ENCODE measurements at places on chromosomes 12 and 14.
A peak's percentile ranks its signal among the peaks of the same experiment; 100 is the strongest.

GRCh38 chr12:111067498-111067897 is 147.1 kb upstream of the MYL2 start:
- no peak for DNase-seq

GRCh38 chr14:96987086-96987474 is 189.9 kb downstream of the VRK1 start:
- no peak for DNase-seq

- DNase-seq = peak; percentile 53
These were observed 71.2 kb downstream of the RIN3 start for GRCh38 chr14:92584816-92585215.

- no peak for DNase-seq
These were observed 211.2 kb upstream of the LRIG3 start for GRCh38 chr12:59131462-59131861.

- DNase-seq = no peak
These were observed 754 bp downstream of the ATG14 start for GRCh38 chr14:55410876-55411275.

GRCh38 chr14:69886453-69887242 is 7.4 kb downstream of the SMOC1 start:
- DNase-seq = no peak

DNA sequence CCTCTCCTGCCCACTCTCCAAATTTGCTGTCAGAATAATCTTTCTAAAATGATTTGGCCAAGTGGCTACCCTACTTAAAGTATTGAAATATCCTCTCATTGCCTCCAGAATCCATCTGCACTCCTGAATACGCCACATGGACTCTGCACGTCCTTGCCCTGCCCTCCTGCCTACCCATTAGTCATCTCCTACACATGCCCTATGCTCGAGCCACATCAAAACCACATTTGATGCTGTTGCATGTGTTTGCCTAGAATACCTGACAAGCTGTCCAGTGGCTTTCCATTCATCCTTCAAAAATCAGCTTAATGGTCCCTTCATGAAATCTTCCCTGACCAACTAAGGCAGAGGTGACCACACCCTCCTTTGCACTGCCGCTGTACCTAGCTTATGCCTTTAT is 17.0 kb downstream of the VCPKMT start:
- no peak for DNase-seq

- DNase-seq = no peak
These were observed 98.8 kb upstream of the PDE3A start for GRCh38 chr12:20269337-20270067.

GRCh38 chr12:110174373-110174996 is 50.3 kb downstream of the IFT81 start:
- DNase-seq = no peak

DNA sequence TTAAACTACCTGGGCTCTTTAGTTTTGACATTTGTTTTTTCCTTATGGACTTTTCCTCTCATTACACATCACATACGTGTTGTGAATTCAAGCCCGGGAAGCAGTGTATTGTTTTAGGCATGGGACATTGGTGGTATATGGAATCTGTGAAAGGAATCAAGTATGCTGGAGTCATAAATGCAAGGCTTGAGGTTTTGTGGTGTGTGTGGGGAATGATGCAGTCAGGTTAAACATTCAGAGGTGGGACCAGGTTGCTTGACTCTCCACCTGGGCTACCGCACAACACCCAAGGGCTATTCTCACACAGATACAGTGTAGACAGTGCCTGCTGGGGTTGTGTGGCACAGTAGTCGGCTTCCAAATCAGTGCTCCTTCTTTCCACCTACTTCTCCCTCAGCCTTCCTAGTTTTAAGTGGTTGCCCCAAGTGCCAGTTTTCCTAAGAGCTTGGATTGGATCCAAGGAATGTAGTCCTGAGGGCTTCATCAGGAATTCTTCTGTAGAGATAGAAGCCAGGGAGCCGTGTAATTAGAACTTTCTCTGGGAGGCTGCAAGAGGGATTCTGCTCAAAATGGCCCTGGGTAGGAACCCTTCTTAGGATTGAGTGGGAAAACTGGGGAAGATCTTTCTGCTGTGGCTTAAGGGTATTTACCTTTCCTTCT is 243.7 kb downstream of the C12orf75 start:
- no peak for DNase-seq

- no peak for DNase-seq
These were observed 5.4 kb downstream of the TTC7B start for GRCh38 chr14:90810806-90811205.

- no peak for DNase-seq
These were observed 113.3 kb downstream of the SMOC1 start for GRCh38 chr14:69992564-69992963.

DNA sequence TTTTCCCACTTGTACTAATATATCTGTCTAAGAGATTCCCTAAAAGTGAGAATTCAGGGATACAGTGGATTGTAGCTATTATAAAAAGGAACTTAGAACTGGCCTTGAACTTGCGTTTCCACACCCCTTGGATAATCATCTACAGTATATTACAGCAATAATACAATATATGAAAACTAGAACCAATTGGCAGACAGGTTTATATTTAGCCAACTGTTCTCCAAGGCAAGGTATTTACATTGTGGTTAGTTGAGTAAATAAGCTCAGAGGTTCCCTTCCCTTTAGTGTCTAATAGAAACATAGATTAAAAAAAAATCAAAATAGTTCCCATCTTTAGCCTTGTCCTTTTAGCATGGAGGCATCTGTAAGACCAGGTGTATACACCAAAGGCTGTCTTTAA is 42.1 kb downstream of the LIMA1 start:
- DNase-seq = peak; percentile 9

- no peak for DNase-seq
These were observed 220.2 kb downstream of the SLC41A2 start for GRCh38 chr12:104737791-104738301.

- DNase-seq = no peak
These were observed 106.6 kb upstream of the ATP2B1 start for GRCh38 chr12:89815225-89815624.

DNA sequence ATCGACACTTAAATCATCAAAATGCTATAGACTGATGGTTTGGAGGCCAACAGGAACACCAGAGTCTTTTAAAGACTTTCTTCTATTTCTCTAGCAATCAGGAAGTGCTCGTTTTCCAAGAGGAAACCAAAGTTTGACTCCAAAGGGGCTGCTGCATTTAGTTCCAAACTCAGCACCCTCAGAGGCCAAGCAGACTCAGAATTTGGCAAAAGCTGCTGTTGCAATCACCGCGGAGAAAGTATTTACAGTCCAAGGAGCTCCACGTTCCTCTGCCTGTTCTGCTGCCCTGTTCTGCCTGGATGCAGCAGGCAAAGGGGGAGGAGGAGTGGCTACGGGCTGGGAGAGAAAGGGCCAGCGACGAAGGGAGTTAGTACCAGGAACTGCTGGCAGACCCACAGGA is 325.1 kb downstream of the BCL11B start:
- no peak for DNase-seq

DNA sequence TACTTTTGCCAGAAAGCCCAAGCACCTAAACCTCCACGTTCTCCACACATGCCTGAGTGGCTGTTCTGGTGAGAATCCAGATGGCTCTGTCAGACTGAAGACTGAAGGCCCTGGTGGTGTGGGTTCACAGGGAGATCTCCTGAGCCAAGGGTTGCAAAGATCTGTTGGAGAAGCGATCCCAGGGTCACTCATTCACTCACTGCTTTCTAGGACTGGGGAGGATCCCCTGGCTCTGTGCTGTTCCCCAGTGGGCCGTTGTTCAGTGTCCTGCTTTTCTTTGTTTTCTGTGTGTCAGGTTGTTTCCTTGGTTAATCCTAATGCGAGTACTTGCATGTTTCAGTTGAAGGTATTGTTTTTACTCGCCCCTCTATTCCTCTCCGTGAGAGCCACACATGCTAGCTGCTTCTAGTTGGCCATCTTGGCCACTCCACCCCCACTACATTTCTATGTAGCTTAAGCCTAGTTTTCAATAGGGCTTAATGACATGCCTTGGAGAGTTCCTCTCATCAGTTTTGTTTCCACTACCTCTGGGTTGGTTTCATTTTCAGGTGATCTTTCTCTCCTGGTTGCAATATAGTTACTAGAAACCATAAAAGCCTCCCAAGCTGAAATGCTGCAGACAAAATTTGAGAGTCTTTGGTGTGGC is 144.5 kb upstream of the SLC38A2 start:
- no peak for DNase-seq

DNA sequence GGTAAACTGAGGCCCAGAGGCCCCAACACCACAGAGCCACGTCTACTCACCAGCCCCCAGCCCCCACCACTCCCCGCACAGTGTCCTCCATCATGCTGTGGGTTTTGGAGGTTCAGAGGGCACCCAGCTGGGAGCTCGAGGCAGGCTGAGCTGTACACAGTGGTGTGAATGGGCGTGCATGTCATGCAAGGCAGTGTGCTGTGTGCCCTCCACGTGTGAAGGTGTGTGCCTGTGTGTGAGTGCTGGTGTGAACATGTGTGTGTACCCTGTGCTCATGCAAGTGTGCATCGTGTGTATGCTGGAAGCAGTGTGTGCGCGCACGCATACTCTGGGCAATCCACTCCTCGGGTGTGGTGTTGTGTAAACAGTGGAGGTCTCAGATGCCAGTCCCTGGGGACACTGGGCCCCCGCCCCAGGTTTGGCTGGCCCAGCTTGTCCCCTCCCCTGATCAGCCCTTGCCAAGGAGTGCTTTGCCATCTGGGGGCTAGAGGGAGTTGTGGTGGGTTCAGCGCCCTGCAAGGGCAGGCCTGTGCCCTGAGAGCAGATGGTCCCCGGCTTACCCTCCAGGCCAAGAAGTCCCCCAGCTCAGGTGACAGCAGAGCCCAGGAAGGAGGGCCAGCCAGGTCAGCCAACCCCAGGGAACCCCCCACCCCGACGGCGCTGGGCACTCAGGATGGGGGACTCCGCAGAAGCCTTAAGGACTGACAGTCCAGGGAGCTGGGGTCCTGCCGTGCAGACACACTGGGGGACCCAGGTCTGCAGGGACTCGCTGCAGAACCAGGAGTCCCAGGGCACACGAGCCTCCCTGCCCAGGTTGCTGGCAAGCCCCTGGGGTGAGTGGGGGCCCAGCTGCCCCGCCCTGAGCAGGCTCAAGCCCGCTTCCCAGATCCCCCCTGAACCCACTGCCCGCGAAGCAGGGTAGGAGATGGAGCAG is 23.8 kb upstream of the GPR132 start:
- no peak for DNase-seq

- peak; percentile 20 for DNase-seq
These were observed 219.6 kb downstream of the PHETA1 start for GRCh38 chr12:111149299-111149698.

- DNase-seq = peak; percentile 98
These were observed 5.1 kb upstream of the NUMB start for GRCh38 chr14:73463411-73463810.

- DNase-seq = no peak
These were observed 452.8 kb downstream of the AEBP2 start for GRCh38 chr12:19891936-19892591.

DNA sequence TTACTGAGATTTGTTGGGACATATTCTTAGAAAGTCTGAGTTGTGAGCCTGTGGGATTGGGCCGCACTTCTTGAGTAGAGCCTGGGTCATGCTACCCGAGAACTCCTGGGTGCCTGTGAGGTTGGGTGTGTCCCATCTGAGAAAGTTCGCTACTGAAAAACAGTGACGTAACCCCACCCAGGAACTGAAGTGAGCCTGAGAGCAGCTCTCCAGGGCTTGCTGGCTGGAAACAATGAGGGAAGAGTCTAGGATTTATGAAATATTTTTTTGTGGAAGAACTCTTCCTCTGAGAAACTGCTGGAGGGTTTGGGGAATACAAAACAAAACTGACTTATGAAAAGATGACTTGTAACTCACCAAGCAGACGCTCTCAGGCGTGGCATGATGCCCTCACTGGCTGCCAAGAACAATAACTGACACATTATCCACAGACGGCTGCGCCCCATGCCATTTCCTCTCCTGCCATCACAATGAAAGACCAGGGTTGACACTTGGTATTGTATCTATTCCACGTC is 69.2 kb downstream of the RASSF3 start:
- peak; percentile 57 for DNase-seq

- no peak for DNase-seq
These were observed 108.5 kb upstream of the MYL2 start for GRCh38 chr12:111028830-111029229.

DNA sequence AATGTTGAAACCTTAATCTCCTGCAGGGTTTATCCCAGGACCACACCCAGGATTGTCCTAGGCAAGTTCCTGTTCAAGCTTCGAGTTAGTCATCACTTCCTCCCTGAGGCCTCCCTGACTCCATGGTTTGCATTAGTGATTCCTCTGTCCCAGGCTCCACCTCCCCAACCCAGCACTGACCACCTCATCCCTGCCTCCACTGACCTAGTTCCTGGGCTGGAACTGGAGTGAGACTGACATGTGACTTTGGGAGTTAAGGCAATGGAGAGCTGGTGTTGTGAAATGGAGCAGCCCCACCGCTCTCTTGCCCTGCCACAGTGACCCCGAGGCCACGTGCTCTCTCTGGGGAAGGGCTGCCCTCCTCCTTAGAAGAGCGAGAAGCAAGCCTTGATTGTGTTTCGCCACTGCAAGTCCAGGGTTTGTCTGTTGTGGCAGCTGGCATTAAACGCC is 15.8 kb upstream of the DTX1 start:
- DNase-seq = peak; percentile 97

DNA sequence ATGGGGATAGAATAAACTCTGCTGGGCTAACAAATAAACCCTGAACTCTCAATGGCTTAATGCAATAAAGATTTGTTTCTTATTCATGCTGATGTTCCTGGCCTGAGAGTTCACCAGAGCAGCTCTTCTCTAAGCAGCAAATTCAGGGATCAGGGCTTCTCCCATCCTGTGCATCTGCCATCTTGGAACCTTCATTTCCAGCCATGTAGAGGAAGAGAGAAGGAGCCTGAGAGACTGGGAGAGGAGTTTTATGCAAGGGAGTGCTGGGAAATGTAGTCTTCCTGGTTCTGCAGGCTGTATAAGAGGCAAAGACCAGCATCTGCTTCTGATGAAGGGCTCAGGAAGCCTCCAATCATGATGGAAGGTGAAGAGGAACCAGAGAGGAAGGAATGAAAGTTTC is 20.6 kb upstream of the APOLD1 start:
- DNase-seq = no peak

DNA sequence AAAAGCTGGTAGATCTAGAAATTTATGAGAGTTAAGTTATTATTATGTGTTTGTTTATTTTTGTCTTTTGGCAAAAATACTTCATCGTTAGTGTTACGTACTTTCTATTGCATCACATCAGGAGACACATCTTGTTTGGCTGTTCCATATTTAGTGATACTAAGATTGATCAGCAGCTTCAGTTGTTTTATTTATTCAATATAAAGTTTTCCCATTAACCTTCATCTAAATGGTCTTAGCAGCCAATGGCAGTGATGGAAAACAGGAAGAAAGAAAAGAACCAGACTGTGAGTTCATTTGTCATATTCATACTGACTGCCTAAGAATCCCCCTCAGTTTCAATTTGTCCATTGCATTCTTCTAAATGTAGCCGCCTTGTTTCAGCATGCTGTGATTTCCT is 122.3 kb downstream of the METTL25 start:
- DNase-seq = no peak

GRCh38 chr12:34400986-34401658 is 378.8 kb downstream of the ALG10 start:
- DNase-seq = no peak

- no peak for DNase-seq
These were observed 89.9 kb upstream of the HSPB8 start for GRCh38 chr12:119088685-119089379.

- no peak for DNase-seq
These were observed 55.3 kb downstream of the IPO8 start for GRCh38 chr12:30640392-30640791.

- no peak for DNase-seq
These were observed 12.5 kb downstream of the CFAP251 start for GRCh38 chr12:121930862-121931261.

- no peak for DNase-seq
These were observed 34.8 kb downstream of the DLK1 start for GRCh38 chr14:100761481-100761880.

- no peak for DNase-seq
These were observed 6.7 kb upstream of the C12orf50 start for GRCh38 chr12:88035907-88036289.

All from inflammatory macrophage (primary cell).